Stimulated activated CD4-positive, alpha-beta T cell treated with anti-CD3 and anti-CD28 coated beads, Interleukin-12 subunit alpha, Interleukin-12 subunit beta, amount 100 ng/mL, for 24 hours (primary cell): ENCODE measurements at places on chromosomes 2 and 18.

GRCh38 chr18:52999633-53000032 is 659.6 kb downstream of the DCC start:
- no peak for DNase-seq

GRCh38 chr18:75143851-75144250 is 65.1 kb downstream of the PTGR3 start:
- DNase-seq, result no peak

DNA sequence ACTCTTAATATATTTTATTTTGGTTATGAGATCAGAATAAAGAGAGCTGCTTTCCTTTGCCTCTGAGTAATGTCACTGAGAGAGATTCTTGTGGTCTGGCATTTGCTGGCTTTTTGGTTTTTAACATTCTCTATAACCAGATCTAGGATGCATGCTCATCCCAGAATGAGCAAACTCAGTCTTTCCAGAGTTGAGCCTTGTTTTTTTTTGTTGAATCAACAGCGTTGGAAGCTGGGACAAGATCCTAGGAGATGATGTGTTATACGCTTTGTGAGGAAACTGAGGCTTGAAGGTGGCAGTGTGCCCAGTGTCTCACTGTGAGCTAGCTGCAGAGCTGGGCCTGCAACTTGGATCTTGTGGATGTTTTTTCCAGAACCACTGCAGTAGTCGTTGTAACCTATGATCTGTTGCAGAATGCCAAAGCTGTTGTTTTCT is 19.5 kb downstream of the MYO1B start:
- no peak for DNase-seq

DNA sequence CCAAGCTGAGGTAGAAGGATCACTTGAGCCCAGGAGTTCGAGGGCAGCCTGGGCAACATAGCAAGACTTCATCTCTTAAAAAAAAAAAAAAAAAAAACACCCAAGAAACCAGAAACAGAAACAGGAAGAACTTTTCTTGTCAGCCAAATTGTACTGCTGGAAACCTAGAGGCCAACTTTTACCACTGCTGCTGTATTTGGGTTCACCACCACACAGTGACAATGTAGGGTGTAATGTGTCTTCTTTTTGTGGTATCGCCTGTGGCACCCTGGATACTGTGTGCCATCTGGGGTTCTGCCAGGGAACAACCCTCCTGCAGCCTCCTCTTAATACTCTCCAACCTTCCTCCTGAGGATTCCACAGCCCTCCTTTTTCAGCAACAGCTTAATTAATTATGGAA is 72.6 kb downstream of the STK39 start:
- no peak for DNase-seq

GRCh38 chr2:40244675-40245074 is 207.2 kb downstream of the SLC8A1 start:
- no peak for DNase-seq
